ENCODE measurements at places on chromosomes 12 and 14.

DNA sequence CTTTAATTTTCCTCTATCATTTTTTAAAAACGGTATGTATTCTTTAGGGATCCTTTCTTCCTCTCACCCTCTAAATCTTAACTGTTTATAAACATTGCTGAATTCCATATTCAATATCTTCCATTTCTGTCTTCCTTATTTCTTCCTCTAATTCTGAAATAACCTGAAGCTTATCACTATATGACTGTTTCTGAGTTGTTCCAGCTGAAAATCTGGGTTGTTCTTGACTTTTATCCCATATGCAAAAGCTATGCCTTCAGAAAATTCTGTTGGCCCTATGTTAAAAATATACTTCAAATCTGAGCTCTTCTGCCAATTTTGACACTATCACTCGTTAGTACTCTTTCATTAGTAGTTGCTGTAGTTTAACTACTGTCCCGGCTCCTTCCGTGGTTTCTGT lies 970.3 kb downstream of the BCL11B start:
- H3K36me3 ChIP-seq: no peaks in the 10 kb centered on the region
- no peak for DNase-seq
- no peak overlapping the region for H3K4me3 ChIP-seq

GRCh38 chr12:122753319-122753650 lies 661 bp downstream of the DENR start:
- H3K4me1 ChIP-seq: peaks cover 15% of the 10 kb centered on the region
- H3K4me3 ChIP-seq: peak overlapping the region; percentile 91
- H3K27me3 ChIP-seq: no peaks in the 10 kb centered on the region
- peaks cover 43% of the 10 kb centered on the region for H3K36me3 ChIP-seq
- peak overlapping the region; percentile 86 for H3K27ac ChIP-seq

DNA sequence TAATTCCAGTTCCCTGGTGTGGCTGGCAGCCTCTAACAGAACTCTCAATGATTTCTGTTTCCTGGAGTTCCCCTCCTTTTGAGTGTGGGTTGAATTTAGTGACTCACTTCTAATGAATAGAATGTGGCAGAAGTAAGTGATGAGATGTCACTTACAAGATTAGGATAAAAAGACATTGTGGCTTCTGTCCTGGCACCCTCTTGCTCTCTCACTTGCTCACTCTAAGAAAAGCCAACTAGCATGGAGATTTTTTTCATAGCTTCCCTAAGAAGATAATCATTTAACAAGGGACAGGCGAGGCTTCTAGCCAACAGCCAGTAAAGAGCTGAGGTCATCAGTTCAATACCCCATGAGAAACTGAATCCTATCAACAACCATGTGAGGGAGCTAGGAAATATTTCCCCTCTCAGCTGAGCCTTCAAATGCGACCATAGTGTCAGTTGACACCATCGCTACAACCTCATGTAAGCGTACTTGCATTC lies 156.7 kb downstream of the TMTC3 start:
- H3K36me3 ChIP-seq: no peaks in the 10 kb centered on the region
- H3K27ac ChIP-seq: no peak overlapping the region
- no peak overlapping the region for H3K4me3 ChIP-seq
- H3K27me3 ChIP-seq: no peaks in the 10 kb centered on the region

GRCh38 chr12:117718141-117718540 lies 250.6 kb downstream of the KSR2 start:
- no peak overlapping the region for H3K4me3 ChIP-seq
- DNase-seq: no peak
- H3K27me3 ChIP-seq: no peaks in the 10 kb centered on the region
- peaks cover 11% of the 10 kb centered on the region for H3K4me1 ChIP-seq
- no peak overlapping the region for H3K27ac ChIP-seq
- no peaks in the 10 kb centered on the region for H3K36me3 ChIP-seq

- H3K4me1 ChIP-seq: peaks cover 24% of the 10 kb centered on the region
- no peak for DNase-seq
- no peaks in the 10 kb centered on the region for H3K27me3 ChIP-seq
- no peak overlapping the region for H3K27ac ChIP-seq
- H3K4me3 ChIP-seq: no peak overlapping the region
Measured at GRCh38 chr14:90664911-90665310, 151.3 kb downstream of the TTC7B start.

DNA sequence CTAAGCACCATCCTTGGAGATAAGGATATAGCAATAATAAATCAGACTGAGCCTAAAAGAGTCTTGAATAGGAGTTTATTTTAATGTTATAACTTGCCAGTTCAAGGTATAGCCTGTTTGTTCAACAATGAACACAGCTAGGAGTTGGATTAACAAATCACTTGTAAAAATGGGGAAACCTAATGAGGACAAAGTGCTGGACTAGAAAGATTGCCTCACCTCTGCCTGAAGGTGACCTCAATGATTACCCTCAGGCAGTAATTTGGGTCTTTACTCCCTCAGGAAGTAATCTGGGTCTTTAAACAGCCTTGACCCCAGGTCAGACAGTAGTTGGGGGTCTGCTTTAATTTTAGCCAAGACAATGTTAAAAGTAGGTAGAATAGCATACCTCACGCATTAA lies 35.5 kb upstream of the CDKL1 start:
- DNase-seq: no peak
- H3K36me3 ChIP-seq: peaks cover 40% of the 10 kb centered on the region
- no peak overlapping the region for H3K27ac ChIP-seq
- H3K4me1 ChIP-seq: no peaks in the 10 kb centered on the region
- no peak overlapping the region for H3K4me3 ChIP-seq
- H3K27me3 ChIP-seq: no peaks in the 10 kb centered on the region

DNA sequence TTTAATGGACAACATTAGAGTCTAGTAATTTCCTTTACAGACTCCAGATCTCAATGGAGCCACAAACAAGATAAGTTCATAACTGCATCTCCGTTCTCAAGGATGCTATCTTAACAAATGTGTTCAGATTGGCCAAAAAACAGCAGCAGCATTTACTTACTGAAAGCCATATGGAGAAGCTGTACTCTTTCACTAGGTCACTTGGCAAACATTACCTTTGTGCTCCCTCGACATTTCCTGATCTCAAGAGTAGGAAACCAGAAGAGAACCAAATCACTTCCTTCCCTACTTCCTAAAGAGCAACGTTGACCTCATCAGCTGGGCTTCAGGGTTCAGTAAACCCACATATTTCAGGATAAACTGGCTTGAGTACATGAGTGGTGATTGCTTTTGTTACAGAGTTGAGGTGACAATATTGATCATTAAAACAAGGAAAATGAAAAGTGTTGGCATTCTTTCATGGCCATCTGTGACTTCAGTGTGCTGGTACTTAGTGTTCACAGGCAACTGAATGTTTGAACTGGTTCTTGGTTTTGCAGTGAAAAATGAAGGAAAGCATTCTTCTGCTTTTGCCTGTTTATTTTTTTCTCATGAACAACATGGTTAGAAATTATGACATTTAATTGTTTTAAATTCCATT lies 449.6 kb downstream of the TMEM117 start:
- no peak overlapping the region for H3K4me3 ChIP-seq
- no peak for DNase-seq
- H3K27me3 ChIP-seq: no peaks in the 10 kb centered on the region
- H3K4me1 ChIP-seq: no peaks in the 10 kb centered on the region

GRCh38 chr14:54567224-54567638 lies 303 bp downstream of the SAMD4A start:
- H3K27me3 ChIP-seq: peaks cover 5% of the 10 kb centered on the region
- H3K4me1 ChIP-seq: peaks cover 42% of the 10 kb centered on the region
- peaks cover 6% of the 10 kb centered on the region for H3K36me3 ChIP-seq

- H3K4me3 ChIP-seq: no peak overlapping the region
- H3K27ac ChIP-seq: peak overlapping the region; percentile 54
- no peaks in the 10 kb centered on the region for H3K27me3 ChIP-seq
- no peak for DNase-seq
- H3K4me1 ChIP-seq: peaks cover 30% of the 10 kb centered on the region
Measured at GRCh38 chr12:105672121-105672975, 341.9 kb downstream of the C12orf75 start.

- H3K4me3 ChIP-seq: no peak overlapping the region
- H3K4me1 ChIP-seq: peaks cover 17% of the 10 kb centered on the region
- no peaks in the 10 kb centered on the region for H3K36me3 ChIP-seq
- H3K27ac ChIP-seq: no peak overlapping the region
- DNase-seq: no peak
Measured at GRCh38 chr12:76470028-76470939, 89.3 kb downstream of the OSBPL8 start.

DNA sequence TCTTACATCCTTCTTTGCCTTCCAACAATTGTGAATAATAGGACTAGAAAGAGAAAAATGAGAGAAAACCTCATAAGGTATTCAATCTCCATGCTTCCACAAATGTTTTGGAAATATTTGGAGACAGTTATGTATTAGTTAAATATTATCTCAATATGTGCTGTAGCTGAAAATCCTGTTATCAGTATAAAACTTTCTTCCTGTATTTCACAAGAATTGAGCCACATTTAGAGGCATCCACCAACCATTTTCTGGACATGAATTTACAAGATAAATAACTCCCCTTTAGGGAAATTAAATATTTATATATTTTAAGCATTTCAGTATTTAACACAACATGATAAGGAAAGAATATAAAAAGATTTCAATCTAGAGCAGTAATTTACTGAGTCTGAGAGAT lies 200.3 kb downstream of the GPHN start:
- no peak overlapping the region for H3K27ac ChIP-seq
- H3K4me1 ChIP-seq: no peaks in the 10 kb centered on the region
- no peak overlapping the region for H3K4me3 ChIP-seq

DNA sequence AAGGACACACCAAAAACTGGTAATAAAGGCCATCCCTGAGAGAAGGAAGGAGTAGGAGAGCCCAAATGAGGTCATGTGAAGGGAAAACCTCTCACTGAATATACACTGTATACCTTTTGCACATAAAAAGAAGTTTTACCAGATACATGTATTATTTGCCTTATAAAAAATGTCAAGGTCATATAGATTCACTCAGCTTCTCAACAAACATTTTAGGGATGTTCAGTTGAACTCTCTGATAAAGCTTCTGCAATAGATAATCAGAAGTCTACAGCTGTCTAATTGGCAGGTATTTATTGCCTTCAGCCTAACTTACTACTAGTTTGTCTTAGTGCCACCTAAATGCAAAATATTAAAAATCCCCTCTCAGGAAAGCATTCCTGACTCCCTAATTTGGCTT lies 8.7 kb downstream of the SLC11A2 start:
- H3K4me3 ChIP-seq: no peak overlapping the region
- no peak for DNase-seq
- no peaks in the 10 kb centered on the region for H3K27me3 ChIP-seq
- no peaks in the 10 kb centered on the region for H3K36me3 ChIP-seq
- H3K4me1 ChIP-seq: peaks cover 9% of the 10 kb centered on the region

GRCh38 chr12:40644708-40645107 lies 47.5 kb upstream of the CNTN1 start:
- no peak for DNase-seq

DNA sequence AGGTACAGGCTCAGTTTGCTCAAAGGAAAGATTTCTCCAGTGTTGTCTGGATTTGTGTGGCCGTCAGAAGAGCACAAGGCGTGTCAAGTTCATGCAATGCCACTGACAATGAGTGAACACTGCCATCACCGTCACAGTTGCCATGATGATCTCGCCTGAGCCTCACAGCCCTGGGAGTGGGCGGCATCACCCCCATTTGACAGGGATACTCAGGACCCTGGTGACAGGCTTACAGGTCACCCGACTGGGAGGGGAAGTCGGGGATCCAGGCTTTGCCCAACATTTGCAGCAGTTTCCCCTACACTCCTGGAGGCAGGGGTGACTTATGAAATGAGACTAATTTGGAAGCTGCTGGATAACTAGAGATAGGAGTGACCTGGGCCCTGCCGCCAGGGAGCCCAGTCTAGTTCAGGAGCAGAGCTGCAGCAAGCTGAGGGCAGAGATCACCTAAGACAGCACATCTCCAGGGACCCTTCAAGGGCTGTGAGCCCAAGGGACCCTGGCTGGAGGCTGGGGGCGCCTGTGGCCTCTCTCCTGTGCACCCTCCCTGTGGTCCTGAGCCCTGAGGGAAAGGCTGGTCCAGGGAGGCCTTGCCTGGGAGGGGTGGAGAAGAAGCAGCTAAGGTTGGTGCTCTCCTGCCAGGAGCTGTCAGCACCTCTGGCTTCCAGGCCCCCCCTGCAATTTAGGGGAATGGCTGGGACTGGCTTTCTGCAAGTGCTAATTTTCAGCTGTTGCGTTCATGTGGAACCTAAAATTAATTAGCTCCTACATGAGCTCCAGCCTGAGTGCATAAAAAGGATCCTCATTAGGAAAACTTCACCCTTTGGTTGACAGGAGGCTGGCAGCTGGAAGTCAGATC lies 32.4 kb upstream of the BEGAIN start:
- DNase-seq: no peak
- no peaks in the 10 kb centered on the region for H3K36me3 ChIP-seq
- no peak overlapping the region for H3K4me3 ChIP-seq

GRCh38 chr14:66635435-66635834 lies 127.5 kb downstream of the GPHN start:
- H3K27me3 ChIP-seq: no peaks in the 10 kb centered on the region
- no peak for DNase-seq
- H3K36me3 ChIP-seq: no peaks in the 10 kb centered on the region
- H3K27ac ChIP-seq: no peak overlapping the region
- H3K4me1 ChIP-seq: peaks cover 10% of the 10 kb centered on the region

GRCh38 chr12:92955997-92956663 lies 27.0 kb upstream of the EEA1 start:
- no peak overlapping the region for H3K27ac ChIP-seq
- no peaks in the 10 kb centered on the region for H3K4me1 ChIP-seq
- no peak overlapping the region for H3K4me3 ChIP-seq

GRCh38 chr12:62760779-62761178 lies 174.2 kb downstream of the PPM1H start:
- no peak overlapping the region for H3K4me3 ChIP-seq
- no peak overlapping the region for H3K27ac ChIP-seq
- no peak for DNase-seq
- H3K27me3 ChIP-seq: no peaks in the 10 kb centered on the region
- H3K36me3 ChIP-seq: no peaks in the 10 kb centered on the region

- H3K27me3 ChIP-seq: no peaks in the 10 kb centered on the region
- no peak for DNase-seq
- H3K27ac ChIP-seq: no peak overlapping the region
- no peak overlapping the region for H3K4me3 ChIP-seq
- H3K4me1 ChIP-seq: no peaks in the 10 kb centered on the region
Measured at GRCh38 chr12:16513231-16513630, 92.7 kb downstream of the LMO3 start.
